ENCODE measurements at places on chromosomes 7 and 10. TPM values are rescaled to one million over a fixed set of nuclear protein-coding genes. Genes with fewer than 3 reads are reported as not detected.

TAS2R3 gene
- 1.5 TPM for total RNA-seq

HDAC9 gene
- 13.5 TPM for total RNA-seq

IFIT1B gene
- not detected for total RNA-seq

CXCL12 gene
- total RNA-seq = 74.3 TPM

HPSE2 gene
- total RNA-seq = 12.4 TPM

ELN gene
- total RNA-seq = 70.3 TPM

SH2D4B gene
- total RNA-seq = not detected

ANKRD30A gene
- total RNA-seq = not detected

SEMA3D gene
- total RNA-seq = 1.4 TPM

ADAM8 gene
- 12.7 TPM for total RNA-seq

TIAL1 gene
- total RNA-seq = 126 TPM

AASS gene
- total RNA-seq = 25.1 TPM

ZMIZ1 gene
- 107 TPM for total RNA-seq

EBLN1 gene
- total RNA-seq = not detected

All from mucosa of gallbladder (tissue), 1 donor.